SJSA1 (cell line): ENCODE measurements at places on chromosomes 3 and 15. TPM values are rescaled to one million over a fixed set of nuclear protein-coding genes. Genes with fewer than 3 reads are reported as not detected.

Gene ZIC1
- total RNA-seq: 7.1 and 10.9 TPM in 2 replicates

- DNase-seq: no peak
Observed at GRCh38 chr3:186100398-186100797, 8.5 kb downstream of the ETV5 start.

Gene CLDN18
- total RNA-seq: not detected in 2 replicates

Gene IL20RB
- 3.2 and 3.6 TPM in 2 replicates for total RNA-seq

GRCh38 chr3:51445544-51446280 is 54.1 kb downstream of the DCAF1 start:
- no peak for DNase-seq

Gene EFCC1
- 1.5 and 2.8 TPM in 2 replicates for total RNA-seq

GRCh38 chr3:158404131-158404718 is 166.8 kb upstream of the MLF1 start:
- no peak for DNase-seq

DNA sequence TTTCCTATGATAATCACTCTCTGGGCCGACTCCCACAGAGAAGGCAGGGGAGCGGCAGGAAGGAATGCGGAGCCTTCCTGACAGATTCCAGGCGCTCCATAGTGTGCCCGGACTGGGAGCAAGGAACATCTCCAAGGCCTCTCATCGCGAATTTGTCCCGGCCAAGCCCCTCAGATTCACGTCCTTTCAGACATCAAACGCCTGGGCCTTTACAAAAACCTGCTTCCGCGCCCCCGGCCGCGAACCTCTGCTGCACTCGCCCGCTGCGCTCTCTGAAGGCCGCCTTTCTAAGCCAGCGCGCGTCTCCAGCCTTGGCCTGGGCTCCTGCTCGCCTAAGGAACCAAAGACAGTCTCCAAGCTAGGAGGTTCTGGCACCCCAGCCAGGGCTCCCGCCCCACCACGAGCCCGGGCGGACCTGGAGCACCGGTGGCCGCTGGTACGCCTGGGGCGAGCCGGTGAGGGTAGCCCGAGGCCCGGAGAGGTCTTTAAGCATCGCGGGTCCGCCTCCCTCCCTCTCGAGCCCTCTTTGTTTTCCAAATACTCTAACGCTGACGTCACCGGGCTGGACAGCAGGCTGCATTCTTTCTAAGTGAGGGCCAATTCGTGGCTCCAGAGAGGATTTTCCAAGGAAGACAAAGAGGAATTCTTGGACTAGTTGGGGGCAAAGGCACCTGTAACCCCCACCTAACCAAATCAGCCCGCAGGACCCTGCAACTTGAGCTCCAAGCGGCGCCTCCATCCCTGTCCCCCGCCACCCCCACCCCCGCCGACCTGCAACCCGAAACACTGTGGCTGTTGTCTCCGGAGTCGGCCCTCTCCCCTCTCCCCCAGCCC is 759 bp downstream of the AMOTL2 start:
- peak; percentile 91 for DNase-seq
